ENCODE measurements at places on chromosomes 12 and 14.

GRCh38 chr12:31682136-31682962 is 22.9 kb downstream of the ETFBKMT start:
- DNase-seq: no peak

DNA sequence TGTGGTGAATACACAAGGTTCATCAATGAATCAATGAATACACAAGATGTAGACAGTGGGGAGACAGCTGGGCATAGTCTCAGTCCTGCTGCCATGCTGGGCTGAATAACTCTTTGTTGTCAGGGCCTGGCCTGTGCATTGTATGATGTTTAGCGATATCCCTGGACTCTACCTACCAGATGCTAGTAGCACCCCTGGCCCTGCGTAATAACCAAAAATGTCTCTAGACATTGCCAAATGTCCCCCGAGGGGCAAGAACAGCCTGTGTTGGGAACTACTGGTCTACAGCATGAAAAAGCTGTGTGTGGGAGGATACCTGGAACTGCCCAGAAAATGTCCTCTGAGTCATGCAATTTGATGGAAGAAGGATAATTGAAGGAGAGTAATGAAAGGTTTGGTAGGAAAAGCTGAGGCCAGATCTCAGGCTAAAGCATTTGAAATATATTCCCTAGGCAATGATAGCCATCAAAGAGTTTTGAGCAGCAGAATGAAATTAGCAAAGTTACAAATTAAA is 128.2 kb downstream of the TMEM30B start:
- no peak for DNase-seq

- no peak for DNase-seq
Measured at GRCh38 chr14:96297997-96298515, 42.0 kb downstream of the BDKRB1 start.

DNA sequence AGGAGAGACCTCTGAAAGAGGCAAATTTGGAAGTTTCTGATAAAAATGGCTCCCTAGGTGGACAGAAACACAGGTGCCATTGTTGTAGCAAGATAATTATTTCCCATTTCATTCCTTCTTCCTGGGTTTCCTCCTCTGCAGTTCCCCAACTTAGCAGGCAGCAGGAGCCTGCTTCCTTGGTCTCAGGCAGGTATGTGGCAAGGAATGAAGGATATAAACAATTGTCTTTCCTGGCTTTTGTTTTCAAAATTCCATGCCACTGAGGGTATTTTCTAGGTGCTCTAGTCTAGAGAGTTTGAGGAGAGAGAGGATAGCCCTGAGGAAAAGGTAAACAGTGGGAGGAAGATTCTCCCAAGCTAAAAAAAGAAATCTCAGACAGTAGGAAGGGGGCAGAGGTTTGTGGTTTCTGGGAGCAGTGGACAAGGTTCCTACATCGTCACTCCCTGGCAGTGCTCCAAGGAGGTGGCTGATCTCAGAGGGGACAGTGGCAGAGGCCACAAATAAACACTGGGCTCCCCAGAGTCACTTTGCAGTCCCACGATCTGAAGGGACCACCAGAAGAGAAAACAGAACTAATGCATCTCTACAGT is 82.6 kb upstream of the IGF1 start:
- DNase-seq: no peak

DNA sequence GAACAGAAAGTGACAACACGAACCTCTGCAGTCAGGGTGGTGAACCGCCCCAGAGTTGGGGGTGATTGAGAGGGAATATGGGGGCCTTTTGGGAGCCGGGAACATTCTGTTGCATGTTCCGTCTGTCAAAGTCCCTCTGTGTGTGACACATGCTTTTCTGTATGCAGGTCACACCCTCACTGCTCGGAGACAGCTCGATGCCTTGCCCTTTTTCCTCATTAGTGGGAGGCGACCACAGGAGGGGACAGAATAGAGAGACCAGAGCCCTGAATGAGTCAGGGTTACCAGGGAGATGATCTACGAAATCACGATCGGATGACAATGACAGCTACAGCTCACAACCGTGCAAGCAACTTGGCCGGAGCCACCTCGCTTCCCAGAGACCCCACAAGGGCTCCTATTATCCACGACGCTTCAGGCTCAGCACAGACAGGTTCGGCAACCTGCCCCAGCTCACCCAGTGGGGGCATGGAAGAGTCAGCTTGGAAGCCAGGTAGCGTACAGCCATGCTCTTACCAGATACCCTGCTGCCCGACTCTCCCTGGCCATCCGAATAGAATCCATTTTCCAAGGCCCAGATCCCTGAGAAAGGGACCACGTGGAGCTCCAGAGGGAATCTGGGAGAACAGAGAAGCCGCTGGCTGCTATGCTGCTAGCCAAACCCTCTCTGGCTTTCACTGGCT is 38.8 kb downstream of the TESC start:
- no peak for DNase-seq

GRCh38 chr12:102702447-102703114 is 214.5 kb downstream of the PAH start:
- peak; percentile 53 for DNase-seq

DNA sequence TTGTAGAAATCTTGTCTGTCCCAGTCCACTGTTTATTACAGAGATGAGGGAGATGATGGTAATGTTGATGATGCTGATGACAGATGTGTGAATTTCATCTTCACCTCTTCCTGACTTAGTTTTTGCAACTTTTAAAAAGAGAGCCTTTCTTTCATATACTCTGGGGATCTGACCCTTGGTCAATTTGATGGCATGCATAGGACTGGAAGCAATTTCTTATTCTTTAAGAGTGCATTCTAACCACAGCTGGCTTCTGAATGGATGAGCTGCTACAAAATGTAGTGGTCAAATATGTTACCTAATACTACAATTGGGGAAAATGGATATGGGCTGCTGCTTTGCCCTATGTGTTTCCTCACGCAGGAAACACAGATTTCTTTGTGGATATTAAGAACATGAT is 80.8 kb downstream of the MYRFL start:
- DNase-seq: no peak

DNA sequence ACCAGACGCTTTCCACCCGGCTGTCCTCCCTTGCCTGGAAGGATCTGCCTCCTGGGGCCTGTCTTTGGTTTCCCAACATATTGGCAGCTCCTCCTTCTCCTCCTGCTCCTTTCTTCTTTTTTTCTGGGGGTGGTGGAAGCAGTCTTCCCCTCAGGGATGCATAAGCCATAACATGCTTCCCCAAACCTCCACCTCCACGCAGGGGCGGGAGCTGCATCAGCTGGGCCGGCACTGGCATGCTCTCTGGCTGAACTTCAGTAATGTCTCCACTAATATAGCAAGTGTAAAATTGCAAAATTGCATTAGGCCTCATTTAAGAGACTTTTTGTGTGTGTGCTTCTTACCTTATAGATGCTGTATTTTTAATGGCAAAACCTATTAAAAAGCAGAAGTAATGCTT is 58.6 kb downstream of the GLT1D1 start:
- no peak for DNase-seq

DNA sequence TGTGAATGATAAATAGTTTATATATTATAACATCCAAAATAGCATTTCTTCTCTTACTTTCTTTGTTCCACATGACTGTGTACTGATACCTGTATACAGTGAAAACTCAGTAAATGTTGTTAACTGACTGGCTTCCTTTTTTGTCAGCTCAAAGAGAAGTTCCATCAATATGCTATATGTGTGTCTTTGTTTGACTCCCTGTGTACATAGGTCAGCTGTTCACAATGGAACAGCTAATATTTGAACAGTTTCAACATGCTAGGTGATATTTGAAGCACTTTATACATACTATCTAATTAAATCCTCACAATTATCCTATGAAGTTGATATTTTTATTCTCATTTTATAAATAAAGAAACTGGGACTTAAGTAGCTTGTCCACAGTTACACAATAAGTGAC is 15.3 kb upstream of the KICS2 start:
- no peak for DNase-seq

GRCh38 chr14:37063467-37064240 is 108.8 kb downstream of the SLC25A21 start:
- no peak for DNase-seq

- DNase-seq: no peak
Measured at GRCh38 chr14:78424311-78424710, 254.1 kb downstream of the NRXN3 start.
